NCI-H2227 treated with DMSO at 0.1 percent for 48 hours (cell line): ENCODE measurements at places on chromosomes 13 and 19.

- no peak for DNase-seq
These were observed 289.7 kb downstream of the SLITRK6 start for GRCh38 chr13:85509512-85509911.

- DNase-seq, result no peak
These were observed 1518.2 kb upstream of the PCDH20 start for GRCh38 chr13:62933809-62934208.

GRCh38 chr19:31421856-31422255 is 72.6 kb upstream of the TSHZ3 start:
- no peak for DNase-seq

- peak; percentile 91 for DNase-seq
These were observed 2.1 kb upstream of the CCL25 start for GRCh38 chr19:8050274-8051096.

GRCh38 chr19:4386041-4386782 is 14.1 kb downstream of the SH3GL1 start:
- DNase-seq, result no peak

DNA sequence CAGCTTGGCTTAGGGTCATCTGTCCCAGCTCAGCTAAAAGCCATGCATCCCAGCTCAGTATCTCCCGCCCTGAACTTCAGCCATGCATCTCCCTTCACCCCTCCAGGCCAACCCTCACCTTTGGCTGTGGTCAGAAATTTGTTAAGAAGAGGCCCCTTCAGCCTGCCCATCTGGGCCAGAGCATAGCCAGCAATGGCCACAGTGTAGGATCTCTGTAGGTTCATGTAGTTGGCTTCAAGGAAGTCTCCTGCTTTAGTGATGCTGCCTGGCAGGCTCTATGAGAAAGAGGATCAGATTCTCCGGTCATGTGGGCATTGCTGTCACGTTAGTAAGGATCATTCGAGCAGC is 16.6 kb upstream of the TNFSF14 start:
- no peak for DNase-seq

DNA sequence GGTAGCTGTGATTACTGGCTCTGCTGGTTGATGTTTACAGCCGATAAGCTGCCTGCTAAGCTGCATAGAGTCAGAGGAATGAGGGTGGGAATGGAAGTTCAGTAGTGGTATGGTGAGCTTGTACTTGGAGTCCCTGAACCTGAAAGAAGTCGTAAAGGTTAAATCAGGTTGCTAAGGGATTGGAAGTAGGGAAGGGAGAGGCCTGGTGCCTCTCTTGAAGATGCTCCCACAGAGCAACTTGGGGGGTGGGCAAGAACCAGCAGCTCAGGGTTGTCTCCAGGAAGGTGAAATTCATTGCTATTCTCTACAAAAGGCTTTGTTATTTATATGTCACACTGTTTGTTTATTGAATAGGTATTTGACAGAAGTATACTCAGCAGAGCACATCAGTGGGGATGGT is 73.8 kb upstream of the OLFM4 start:
- no peak for DNase-seq

DNA sequence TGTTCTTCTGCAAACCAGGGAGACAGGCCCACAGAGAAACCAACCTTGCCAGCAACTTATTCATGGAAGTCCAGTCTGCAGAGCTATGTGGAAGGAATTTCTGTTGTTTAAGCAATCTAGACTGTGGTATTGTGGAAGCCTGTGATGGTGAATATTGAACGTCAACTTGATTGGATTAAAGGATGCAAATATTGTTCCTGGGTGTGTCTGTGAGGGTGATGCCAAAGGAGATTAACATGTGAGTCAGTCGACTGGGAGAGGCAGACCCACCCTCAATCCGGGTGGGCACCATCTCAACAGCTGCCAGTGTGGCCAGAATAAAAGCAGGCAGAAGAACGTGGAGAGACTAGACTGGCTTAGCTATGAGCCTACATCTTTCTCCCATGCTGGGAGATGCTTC is 606.0 kb downstream of the EFNB2 start:
- DNase-seq, result no peak

- DNase-seq, result no peak
These were observed 149.2 kb downstream of the MYCBP2 start for GRCh38 chr13:77177646-77178045.

DNA sequence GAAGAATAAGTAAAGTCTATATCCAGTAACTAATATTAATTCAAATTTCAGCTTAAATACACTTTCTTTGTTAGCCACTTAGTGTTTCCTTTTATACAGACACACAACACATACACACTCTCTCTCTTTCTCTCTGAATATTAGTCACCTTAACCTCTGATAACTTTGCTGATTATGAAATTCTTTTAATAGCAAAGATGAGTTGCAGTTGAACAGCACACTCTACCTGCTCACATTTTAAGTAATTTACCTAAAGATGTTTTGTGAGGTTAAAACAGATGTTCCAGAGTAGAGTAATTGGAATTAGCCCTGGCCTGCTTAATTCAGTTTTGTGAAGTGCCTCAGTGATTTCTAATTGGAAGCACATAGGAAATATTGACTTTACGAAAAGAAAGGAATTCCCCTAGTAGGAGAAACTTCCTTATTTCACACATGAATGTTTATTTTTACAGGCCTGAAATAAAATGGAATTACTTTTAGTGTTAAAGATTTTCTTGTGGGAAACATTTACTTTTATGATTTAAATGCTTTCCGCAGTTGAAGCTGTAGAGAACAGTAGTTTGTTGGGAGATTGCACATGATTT is 184.3 kb downstream of the MYO16 start:
- DNase-seq, result no peak

DNA sequence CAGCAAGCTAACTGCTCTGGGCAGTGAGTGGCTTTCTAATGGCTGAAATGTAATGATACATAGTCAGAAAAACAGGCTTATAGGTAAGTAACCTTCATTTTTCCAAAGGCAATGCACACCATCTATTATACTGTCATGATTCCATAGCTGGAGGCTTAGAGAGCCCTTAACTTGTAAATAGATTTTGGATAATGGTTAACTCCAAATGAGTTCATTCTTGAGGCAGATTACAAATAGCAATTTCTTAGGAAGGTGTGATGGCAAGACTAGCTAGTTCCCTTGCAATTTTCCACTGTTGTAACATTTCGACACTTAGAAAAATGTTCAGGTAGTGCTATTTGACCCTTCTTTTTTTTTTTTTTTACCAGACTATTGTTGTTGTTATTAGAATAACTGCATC is 789.8 kb upstream of the PCDH9 start:
- no peak for DNase-seq

- no peak for DNase-seq
These were observed 36.0 kb downstream of the BICRA start for GRCh38 chr19:47644743-47645482.

DNA sequence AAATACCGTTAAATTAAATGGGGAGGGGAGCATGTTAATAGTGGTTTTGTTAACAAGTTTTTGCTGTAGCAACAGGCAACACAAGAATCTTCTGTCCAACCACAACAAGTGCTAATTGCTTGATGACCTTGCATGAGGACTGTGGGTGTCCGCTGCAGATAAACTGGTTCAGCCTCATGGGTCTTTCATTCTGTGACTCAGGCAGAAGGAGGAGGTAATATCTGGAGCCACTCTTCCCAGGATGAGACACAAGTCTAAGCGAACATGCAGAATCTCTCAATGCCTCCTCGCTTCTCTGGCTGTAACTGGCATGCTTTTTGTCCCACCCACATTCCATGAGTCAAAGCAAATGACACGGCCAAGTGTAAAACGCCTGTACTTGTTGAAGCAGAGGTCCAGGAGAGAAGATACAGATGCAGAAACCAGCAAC is 56.6 kb upstream of the MYO16 start:
- DNase-seq, result no peak

DNA sequence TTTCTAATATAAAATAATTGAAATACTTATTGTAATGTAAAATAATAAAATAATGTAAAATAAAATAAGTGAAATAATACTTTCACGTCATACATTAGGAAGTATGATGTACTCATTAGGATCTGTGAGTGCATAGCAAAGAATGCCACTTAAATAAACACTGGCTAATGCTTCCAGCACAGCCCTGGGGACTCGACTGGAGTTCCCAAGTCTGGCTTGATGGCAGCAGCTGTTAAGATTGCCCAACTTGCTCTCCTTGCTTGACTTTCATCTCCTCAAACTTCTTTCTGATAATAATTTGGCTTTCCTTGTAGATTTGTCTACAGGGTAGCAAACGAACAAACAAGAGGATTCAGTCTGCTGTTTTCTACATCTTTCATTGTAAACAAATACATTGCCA is 191.9 kb downstream of the COG6 start:
- no peak for DNase-seq

GRCh38 chr19:8151767-8152035 is 2.3 kb upstream of the FBN3 start:
- DNase-seq, result no peak

DNA sequence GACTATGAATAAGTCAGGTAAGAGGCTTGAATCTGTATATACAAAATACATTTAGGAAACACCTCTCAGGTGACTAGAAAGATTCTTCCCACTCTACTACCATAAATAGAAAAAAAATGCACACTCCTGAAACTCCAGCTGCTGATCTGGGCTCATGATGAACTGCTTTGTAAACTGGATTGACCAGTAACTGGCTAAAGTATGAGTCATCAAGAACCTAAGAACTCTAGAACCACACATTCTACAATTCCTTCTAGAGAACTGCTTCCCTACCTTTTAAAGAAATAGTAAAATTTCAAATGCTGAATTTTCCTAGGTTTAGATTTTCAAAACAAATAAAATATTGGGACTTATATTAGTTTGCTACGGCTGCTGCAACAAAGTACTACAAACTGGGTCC is 55.2 kb downstream of the ELF1 start:
- no peak for DNase-seq

- DNase-seq, result no peak
These were observed 72.2 kb downstream of the CEBPG start for GRCh38 chr19:33445442-33446329.

GRCh38 chr13:87280139-87280538 is 391.0 kb upstream of the SLITRK5 start:
- DNase-seq, result no peak
